ENCODE measurements at places on chromosomes 16 and 17.

GRCh38 chr16:69727916-69728270, 1.5 kb upstream of the NQO1 start:
- no peak for DNase-seq

GRCh38 chr17:7888184-7888920, at the start of gene CHD3:
TSS of gene CHD3 (plus strand) at chr17:7888789. CDS start at chr17:7889001, 212 bp downstream.
- DNase-seq, result peak; percentile 47

GRCh38 chr16:23398987-23399805, 53.8 kb downstream of the COG7 start:
- DNase-seq, result no peak

- DNase-seq, result no peak
These were observed 9.3 kb upstream of the IRX5 start for GRCh38 chr16:54921206-54921824.

GRCh38 chr17:47917581-47917980, 21.5 kb downstream of the SP2 start:
- no peak for DNase-seq

GRCh38 chr16:63289834-63290460, 1253.7 kb upstream of the CDH8 start:
- no peak for DNase-seq

DNA sequence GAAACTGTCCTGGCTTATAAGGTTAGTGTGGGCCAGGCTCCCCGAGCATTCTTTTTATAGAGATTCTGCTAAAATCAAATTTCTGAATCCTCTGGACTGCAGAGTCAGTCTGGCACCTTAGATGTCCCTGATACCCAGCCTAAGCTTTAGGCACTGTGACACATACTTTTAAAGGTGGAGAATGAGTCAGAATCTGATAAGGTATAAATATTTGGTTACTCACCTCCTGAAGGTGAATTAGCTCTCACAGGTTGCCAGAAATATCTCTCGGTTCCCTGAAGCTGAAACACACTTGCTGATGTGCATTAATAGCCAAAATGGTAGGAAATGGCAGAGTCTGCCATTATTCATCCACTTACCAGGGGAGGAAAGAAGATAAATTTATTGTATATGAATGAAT, 446.9 kb downstream of the UTP18 start:
- DNase-seq, result no peak

DNA sequence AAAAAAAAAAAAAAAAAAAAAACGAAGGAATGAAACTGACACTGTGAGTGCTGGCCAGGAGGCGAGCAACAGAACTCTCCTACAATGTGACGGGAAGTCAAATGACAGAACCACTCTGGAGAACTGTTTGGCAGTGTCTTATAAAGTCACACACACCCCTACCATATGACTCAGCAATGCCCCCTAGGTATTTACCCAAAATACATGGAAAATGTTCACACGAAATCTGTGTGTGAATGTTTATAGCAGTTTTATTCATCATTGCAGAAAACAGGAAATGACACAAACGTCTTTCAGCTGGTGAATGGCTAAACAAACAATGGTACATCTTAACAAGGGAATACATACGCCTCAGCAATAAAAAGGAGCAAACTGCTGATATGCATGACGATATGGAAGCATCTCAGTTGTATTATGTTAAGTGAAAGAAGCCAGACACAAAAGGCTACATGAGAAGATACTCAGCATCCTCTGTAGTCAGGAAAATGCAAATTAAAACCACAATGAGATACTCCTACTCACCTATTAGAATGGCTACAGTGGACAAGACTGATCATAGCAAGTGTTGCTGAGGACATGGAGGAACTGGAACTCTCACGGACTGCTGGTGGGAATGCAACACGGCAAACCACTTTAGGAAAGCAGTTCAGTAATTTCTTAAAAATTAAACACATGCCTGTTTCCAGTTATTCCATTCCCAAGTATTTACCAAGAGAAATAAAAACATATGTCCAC, 74.7 kb downstream of the TBC1D16 start:
- no peak for DNase-seq
